Umbilical cord (tissue), 2 donors: ENCODE measurements at places on chromosomes 6 and 20.
A peak's percentile ranks its signal among the peaks of the same experiment; 100 is the strongest.

DNA sequence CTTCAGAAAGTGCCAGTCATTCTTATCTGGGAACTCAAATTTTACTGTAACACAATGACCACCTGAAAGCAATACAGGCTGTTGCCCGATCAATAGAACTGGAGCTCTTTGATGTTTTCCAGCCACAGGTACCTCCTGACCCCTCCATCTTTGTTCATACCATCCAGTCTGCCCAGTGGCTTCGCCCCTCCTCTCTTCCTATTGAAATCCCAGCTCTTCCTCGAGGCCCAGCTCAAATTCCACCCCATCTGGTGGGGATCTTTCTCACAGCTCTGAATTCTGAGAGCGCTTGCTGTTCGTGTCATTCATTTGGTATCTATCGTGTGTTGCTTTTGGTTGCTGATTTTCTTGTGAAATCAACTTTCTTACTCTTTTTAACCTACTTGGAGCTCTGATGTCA is 87.9 kb upstream of the CNKSR3 start:
- no peak for DNase-seq

DNA sequence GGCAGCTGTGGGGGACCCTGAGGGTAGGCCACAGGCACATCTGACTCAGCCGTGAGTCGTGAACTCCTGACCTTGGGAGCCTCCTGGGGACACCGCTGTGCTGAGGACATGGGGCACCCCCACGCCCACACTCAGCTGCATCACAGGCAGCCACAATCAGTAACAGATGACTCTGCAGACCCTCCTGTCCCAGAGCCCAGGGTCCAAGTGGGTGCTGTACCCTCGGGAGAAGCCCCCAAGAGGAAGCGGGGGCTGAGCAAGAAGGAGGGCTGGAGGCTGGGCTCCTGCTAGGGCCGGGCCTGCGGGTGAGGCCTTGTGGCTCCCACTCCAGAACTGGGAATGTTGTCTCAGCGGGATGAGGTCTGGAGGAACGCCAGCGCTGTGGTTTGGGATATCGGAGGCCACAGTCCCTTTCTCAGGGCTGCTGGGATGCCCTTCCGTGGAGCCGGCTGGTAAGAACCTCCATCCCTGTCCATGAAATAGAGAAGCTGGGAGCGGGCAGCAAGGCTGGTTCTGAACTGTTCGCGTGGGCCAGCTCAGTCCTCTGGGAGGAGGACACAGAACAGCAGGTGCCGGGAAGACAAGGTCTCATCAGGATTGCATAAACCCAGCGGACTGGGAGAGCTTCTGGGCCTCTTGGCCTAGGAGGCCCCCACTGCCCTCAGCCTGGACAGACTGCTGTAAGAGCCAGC is 3.1 kb upstream of the LAMA5 start:
- DNase-seq, result peak; percentile 59

GRCh38 chr20:17358854-17359253 is 132.0 kb downstream of the PCSK2 start:
- no peak for DNase-seq

- no peak for DNase-seq
Observed at GRCh38 chr6:144549837-144550747, 265.0 kb downstream of the UTRN start.

- peak; percentile 37 for DNase-seq
Observed at GRCh38 chr6:42694586-42694985, 27.8 kb downstream of the PRPH2 start.

DNA sequence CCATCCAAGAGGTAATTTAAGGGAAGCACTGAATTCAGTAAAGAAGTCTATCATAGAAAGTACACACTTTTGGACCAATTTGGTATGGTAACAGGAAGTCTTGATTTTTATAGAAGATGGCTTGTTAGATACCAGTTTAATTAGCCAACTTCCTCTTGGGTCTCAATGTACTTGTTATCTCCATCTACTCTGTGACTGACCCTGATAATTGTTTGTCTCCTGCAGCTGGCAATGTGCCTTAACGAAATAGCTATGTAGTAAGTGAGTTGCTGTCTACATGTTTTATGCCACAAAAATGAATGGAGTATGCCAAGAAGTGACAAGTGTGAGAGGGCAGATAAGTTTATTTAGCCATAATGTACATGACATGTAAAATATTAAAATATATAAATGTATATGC is 410.5 kb upstream of the MAN1A1 start:
- DNase-seq, result no peak

GRCh38 chr20:35171753-35172433 is at the start of gene PROCR:
Gene PROCR (plus strand): TSS chr20:35172072. CDS start chr20:35172155, 83 bp downstream.
- DNase-seq, result peak; percentile 91

DNA sequence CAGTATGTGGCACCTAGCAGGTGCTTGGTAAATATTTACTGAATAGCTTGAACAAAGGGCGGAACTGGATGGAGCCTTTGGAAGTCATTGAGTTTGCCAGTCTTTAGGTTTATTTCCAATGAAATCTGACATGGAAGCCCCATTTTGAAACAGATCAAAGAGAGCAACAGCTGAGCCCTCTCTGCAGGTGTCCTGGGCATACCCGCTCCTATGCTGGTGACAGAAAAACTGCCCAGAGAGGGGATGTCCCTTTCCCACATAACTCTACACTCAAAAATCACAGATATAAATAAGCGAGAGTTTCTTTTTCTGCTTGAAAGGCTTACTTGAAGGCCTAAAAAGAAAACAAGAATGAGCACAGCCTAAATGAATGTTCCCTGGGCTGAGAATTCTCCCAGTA is 53.0 kb upstream of the RALY start:
- no peak for DNase-seq

GRCh38 chr20:47781632-47782031 is 3.6 kb downstream of the SULF2 start:
- DNase-seq, result no peak

GRCh38 chr6:48893048-48893447 is 570.0 kb downstream of the MMUT start:
- DNase-seq, result no peak

GRCh38 chr6:81984599-81984998 is 232.1 kb upstream of the TENT5A start:
- DNase-seq, result no peak

DNA sequence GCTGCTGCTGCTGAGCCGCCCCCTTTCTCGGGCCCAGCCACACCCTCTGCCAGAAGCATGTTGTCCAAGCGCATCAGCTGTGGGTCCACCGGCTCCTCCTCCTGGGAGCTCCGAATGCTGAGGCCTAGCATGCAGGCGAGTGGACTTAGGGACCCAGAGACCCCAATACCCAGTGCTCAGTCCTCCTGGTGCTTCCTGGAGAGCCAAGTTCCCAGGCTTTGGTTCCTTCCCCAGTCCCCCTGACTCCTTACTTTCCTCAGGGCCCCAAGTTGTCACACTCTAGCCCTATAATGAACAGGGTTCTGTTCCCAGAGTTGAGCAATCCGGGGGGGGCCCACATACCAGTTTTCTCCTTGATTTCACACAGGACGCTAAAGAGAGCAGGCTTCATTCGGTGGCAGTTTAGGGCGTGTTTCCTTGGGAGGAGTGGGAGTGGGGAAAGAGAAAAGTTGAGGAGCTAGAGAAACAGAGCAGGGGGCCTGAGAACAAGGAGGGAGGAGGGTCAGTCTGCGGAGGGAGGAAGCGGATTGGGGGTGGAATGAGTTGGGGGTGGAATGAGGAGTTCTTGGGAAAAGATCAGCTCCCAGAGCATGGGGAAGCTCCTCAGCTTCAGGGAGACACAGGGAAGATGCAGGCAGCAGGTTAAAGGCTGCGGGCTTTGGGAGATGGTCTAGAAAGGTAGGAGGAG is 1.5 kb downstream of the PBX2 start:
- DNase-seq, result peak; percentile 65

DNA sequence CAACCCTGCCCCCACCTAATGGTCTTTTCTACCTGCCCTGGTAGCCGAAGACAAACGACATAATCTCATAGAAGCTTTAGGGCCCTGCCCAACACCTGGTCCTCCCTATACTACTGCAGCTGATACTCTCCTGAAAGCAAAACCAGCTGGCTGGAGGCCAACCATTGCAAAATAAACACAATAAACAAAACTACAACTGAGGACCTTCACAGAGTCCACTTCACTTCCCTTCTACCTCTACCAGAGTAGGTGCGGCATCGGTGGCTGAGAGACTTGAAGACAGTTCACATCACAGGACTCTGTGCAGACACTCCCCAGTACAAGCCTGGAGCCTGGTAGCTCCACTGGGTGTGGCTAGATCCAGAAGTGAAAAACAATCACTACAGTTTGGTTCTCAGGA is 476.2 kb downstream of the MMUT start:
- no peak for DNase-seq

GRCh38 chr20:61903575-61904340 is 161.9 kb downstream of the TAF4 start:
- DNase-seq, result no peak

GRCh38 chr6:5084360-5084780 is 771 bp upstream of the PPP1R3G start:
- peak; percentile 49 for DNase-seq

GRCh38 chr20:38835792-38836191 is 30.3 kb downstream of the PPP1R16B start:
- DNase-seq, result no peak

DNA sequence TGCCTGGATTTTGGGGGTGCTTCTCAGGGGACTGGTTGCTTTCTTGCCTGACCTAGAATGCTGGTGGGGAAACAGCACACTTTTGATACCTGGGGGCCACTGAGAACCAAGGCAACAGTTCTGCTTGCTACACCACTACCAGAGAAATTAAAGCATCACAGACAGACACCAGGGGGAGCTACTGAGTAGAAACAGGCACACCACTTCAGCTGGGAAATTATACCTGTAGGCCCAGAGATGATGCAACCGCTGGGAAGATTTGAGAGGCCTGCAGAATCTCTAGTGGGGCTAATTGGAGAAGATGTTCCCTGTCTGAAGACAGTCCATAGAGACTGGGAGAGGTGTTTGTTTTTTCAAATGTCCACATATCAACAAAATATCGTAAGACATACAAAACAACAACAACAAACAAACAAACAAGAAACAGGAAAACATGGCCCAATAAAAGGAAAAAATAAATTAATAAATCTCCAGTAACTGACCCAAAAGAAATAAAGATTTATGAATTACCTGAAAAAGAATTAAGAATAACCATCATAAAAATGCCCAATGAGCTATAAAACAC is 129.4 kb upstream of the RIN2 start:
- DNase-seq, result peak; percentile 11

DNA sequence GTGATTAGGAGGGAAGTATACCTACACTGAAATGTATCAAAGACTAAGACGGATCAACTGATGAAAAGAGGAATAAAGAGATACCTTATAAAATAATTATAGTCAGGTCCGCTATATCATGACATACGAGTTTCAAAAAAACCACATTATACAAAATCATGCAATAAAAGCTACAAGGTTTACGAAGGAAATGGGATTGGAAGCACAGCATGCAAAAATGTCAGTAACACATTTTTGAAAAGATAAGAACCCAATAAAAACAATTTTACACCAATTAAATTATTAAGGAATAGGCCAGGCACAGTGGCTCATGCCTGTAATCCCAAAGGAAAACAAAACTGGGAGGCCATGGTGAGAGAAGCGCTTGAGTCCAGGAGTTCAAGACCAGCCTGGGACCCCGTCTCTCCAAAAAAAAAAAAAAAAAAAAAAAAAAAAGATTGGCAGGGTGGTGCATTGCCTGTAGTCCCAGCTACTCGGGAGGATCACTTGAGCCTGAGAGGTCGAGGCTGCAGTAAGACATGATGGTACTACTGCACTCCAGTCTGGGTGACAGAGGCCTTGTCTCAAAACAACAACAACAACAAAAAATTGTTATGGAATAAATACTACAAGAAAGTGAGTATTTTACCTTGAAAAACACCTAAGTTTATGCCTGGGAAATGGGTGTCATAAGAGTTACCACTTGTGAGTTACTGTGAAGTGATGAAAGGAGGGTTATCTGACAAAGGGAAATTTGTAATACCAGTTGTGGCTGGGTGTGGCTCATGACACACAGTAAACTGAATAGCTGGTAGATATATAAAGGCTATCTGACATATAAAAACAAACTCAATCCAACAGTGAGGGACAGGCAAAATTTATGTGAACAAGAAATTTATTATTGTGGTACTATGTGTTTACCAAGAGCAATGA is 45.2 kb downstream of the RANBP9 start:
- DNase-seq, result no peak

DNA sequence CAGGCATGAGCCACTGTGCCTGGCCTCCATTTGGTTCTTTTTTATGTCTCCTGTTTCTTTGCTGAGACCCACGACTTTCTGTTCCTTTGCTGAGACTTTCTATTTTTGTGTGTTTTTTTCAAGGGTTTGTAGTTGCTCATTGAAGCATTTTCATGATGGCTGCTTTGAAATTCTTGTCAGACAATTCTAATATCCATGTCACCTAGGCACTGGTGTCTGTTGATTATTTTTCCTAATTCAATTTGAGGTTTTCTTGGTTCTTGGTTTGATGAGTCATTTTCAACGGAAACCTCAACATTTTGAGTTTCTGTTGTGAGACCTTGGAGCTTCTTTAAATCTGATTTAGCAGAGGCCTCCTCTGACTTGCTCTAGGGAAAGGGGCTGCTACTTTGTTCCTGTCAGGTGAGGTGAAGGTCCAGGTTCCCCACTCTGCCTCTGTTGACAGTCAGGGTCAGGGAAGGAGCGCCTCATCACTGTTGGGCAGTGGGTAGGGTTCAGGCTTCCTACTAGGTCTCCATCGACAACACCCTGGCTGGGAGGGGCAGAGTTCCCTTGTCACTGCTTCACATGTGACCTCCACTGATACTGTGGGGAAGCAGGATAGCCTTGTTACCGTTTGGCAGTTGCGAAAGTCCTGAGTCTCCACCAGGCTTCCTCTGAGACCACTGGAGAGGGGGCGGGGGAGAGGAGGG is 67.2 kb upstream of the RNF24 start:
- peak; percentile 37 for DNase-seq
